ENCODE measurements at places on chromosomes 4 and X.

DNA sequence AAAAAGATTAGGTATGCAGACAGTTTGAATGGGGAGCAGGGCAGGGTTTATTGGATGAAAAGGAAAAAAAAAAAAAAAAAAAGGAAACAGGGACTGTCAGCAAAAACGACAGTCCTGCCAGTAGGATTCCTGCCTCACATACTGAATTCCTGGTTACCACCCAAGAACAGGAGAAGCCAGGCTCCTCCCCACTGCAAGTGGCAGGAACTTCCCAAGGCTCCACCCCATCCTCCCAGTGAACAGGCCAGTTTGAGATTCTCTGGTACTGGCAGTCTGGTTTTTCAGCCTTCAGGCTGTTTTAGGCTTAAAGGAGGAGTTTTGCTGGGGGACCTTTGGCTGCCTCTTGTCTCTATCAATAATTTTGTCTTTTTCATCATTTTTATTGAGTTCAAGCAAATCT lies 360.0 kb upstream of the CXorf51A start:
- DNase-seq: no peak

GRCh38 chr4:41136456-41136855 lies 77.9 kb downstream of the APBB2 start:
- no peak for DNase-seq

- DNase-seq: no peak
These were observed 46.0 kb downstream of the GALNT7 start for GRCh38 chr4:173214661-173215060.

DNA sequence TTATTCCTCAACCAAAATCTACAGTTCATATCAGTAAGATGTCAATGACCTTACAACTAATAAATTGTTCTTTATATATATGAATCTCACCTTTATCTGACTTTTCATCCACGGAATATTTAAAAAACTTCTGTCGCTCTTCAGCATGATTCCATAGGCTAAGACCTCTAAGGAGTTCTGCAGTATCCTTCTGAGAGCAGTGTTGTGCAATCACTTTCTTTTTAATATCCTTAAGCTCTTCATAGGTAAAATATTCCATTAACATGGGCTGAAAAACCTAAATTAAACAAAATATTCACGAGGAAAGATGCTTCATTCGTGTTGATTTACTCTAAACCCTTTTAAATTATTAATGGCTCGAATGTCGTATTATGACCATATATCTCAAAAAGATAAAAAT lies 16.7 kb downstream of the FBXL5 start:
- DNase-seq: no peak

DNA sequence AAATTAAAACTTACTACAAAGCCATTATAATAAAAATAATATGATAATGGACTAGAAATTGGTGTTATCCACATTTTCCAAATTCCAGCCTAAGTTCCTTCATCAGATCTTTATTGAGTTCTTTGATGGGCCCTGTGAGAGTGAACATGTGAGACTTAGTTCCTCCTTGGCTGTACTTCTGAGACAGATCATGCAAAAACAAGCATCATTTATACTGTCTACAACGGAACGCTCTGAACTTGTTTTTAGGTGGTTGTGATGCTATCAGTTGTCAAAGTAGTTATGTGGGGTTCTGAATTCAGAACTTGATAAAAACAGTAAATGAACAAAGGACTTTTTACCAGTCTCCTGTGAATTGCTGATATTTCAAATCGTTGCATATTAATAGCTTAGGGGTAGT lies 48.9 kb downstream of the JADE3 start:
- no peak for DNase-seq

DNA sequence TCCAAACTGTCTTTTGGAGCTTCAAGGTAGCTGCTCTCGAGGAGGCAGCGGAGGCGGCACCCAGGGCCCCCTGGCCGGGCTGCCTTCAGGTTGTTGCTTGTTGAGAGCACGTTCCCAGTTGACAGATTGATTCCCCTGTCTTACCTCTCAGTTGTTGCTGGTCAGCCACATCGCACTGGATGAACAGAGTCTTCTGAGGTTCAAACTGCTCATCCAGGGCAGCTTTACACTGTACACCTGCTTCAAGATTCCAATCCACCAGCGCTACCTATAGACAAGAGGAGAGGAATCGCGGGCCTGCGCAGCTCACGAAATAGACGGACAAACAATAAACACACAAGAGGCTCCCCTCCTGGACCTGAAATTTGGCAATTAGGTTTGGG lies 497 bp downstream of the HPGD start:
- DNase-seq: peak; percentile 31

GRCh38 chr4:168304744-168305459 lies 13.7 kb downstream of the DDX60 start:
- no peak for DNase-seq

- no peak for DNase-seq
These were observed 261.9 kb downstream of the FRMPD4 start for GRCh38 chrX:12400218-12400617.

GRCh38 chrX:74405973-74406489 lies 15.3 kb upstream of the SLC16A2 start:
- no peak for DNase-seq

- DNase-seq: no peak
These were observed 149.8 kb downstream of the SPCS3 start for GRCh38 chr4:176469546-176469945.

GRCh38 chr4:185378264-185378663 lies 17.5 kb downstream of the LRP2BP start:
- no peak for DNase-seq

GRCh38 chrX:100447655-100448397 lies 37.8 kb upstream of the PCDH19 start:
- DNase-seq: peak; percentile 2

- DNase-seq: peak; percentile 84
These were observed 3.5 kb downstream of the BCOR start for GRCh38 chrX:40094041-40094899.

GRCh38 chrX:20267931-20268701 lies 1.4 kb upstream of the RPS6KA3 start:
- DNase-seq: peak; percentile 3

DNA sequence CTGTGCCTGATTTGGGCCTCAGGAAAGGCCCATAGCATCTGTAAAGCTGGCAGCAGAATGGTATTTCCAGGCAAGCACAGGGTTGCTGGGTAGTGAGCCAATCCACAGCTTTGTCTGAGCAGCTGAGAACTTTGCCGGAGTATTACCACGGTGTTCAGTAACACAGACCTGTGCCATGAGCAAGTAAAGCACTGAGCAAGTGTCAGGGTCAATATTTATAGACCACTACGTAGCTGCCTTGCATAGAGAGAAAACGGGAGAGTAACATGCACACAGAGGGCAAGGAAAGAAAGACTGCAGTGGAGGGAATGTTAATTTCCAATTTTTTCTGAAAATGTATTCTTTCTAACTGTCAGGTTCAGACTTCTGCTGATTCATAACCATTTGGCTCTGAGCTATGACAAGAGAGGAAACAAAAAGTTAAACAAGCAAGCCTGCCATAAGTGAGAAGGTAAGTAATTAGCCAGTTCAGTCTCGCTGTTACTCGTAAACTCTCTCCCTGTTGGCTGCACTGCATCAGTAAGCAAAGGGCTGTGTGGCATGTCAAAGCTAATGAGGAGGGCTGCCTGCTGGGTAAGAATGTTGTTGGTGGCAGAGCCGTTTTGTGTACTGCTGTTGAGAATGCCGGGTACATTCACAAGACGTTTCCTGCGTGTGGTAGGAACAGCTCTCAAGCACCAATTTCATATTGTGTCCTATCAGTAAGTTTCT lies 238.1 kb downstream of the BMPR1B start:
- DNase-seq: peak; percentile 1

DNA sequence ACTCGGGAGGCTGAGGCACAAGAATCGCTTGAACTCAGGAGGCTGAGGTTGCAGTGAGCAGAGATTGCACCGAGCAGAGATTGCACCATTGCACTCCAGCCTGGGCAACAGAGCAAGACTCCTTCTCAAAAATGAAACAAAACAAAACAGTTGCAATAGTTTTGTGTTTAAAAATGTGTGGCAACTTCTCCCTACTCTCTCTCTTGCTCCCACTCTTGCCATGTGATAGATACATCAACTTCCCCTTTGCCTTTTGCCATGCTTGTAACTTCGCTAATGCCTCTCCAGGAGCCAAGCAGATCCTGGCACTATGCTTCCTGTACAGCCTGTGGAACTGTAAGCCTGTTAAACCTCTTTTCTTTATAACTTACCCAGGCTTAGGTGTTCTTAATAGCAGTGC lies 52.5 kb upstream of the INTU start:
- no peak for DNase-seq

DNA sequence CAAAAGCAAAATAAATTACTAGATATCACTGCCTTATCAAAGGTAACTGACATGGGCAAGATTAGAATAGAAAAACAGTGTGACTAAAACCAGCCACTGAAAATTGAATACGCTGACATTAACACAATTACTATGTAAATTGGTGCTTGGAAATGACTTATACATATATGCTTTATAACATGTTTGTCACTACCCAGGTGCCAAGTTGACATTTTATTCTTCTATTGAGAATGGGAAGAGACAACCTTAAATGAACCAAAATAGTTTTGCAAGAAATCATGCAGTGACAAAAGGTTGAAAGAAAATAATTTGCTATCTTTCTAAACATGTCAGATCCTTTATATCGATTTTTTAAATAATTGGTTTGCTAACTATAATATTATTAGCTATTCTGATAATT lies 510.1 kb downstream of the GALNTL6 start:
- DNase-seq: no peak

Measured in hematopoietic multipotent progenitor cell treated with erythropoietin and hydrocortisone succinate and interleukin-3 and kit ligand, for 8 days (in vitro differentiated cells).